ENCODE measurements at places on chromosomes 7 and 10.

DNA sequence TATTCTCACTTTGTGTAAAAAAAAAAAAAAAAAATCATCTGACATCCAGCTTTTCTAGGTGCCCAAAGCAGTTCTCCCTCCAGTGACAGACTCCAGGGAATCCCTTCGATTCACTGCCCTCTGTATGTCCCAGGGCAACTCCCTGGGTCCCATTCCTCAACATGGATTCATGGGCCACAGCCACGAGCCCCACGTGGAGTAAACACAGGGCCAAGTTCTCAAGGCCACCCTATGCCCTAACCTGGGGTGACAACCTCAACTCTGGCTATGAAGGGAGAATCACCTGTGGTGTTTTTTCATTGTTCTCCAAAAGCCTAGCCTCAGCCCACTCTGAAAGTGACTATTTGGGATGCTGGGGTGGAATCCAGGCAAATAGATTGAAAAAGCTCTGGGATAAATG is 3.4 kb downstream of the BNIP3 start:
- DNase-seq: no peak

- DNase-seq: no peak
Observed at GRCh38 chr7:108322925-108323832, 133.1 kb downstream of the NRCAM start.

- DNase-seq: no peak
Observed at GRCh38 chr7:114085592-114086501, 167.0 kb upstream of the PPP1R3A start.

DNA sequence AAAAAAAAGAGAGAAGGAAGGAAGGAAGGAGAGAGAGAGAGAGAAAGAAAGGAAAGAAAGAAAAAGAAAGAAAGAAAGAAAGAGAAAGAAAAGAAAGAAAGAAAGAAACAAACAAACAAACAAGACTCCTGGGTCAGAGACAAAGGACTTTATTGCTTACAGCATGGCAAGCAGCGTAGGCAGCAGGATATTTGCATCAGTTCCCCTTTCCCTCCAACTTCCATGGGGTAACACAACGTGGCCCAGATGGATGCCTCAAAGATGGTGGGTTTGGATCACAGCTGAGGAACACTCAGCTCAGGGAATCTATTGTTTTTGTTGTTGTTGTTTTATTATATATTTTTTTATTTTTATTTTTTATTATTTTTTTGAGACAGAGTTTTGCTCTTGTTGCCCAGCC is 128.5 kb upstream of the VKORC1L1 start:
- DNase-seq: no peak

GRCh38 chr7:54409917-54410316 is 132.3 kb upstream of the VSTM2A start:
- DNase-seq: no peak

- no peak for DNase-seq
Observed at GRCh38 chr10:55800602-55801352, 560.3 kb downstream of the ZWINT start.

DNA sequence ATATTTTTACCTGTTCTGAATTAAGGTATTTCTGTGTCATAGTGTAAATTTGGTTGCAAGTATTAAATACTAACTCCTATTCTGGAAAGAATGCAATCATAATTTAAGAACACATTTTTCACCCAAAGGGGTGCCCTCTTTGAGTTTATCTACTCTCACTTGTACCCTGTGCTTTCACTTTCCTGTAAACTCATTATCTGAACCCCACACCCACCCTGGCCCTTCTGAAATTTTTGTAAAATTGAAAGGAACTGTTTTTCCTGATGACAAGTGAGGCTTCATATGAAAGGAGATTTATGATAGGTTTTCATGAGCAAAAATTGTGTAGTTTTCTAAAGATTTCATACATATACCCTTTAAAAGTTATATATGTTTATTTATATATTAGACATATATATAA is 134.5 kb downstream of the WNT2 start:
- no peak for DNase-seq

DNA sequence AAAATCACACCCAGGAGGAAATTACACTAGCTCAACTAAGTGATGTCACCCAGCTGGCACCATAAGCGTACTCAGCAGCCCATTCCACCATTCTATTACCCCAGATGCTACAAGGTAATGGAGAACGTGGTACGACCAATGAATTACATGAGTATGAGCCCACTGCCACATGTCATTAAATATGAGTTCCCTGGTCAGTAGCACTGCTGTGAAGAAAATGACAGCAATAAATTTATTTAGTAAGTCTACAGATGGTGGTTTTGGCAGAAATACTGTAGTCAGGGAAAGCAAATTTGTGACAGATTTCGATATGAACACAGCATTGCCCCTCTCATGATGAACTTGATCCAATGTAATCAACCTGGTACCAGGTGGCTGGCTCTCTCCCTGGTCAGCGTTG is 154.2 kb downstream of the VWC2 start:
- no peak for DNase-seq

- DNase-seq: no peak
Observed at GRCh38 chr10:35211390-35211789, 84.7 kb downstream of the CREM start.

Measured in activated gamma-delta T cell treated with anti-CD3 and anti-CD28 coated beads, Interleukin-2, amount 50 U/mL, for 16 hours (primary cell).